ENCODE measurements at places on chromosomes 7 and 10.

DNA sequence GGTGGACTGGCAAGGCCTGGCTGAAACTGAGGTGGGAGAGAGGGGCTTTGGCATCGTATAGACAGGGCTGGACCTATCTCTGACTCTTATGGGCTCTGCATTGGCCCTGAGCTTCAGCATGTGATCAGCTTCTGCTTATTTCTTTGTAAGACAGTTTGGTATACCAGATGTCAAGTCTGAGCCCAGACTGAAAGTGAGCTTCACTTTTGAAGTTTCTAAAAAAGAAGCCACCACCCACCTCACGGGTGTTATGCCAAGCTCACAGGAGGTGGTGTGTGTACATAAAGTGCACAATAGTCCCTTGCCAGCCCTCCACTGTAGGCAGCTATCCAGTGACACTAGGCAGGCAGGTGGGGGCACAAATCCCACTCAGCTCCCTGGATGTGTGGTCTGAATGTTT is 68.7 kb upstream of the SEPHS1 start:
- no peak for DNase-seq

DNA sequence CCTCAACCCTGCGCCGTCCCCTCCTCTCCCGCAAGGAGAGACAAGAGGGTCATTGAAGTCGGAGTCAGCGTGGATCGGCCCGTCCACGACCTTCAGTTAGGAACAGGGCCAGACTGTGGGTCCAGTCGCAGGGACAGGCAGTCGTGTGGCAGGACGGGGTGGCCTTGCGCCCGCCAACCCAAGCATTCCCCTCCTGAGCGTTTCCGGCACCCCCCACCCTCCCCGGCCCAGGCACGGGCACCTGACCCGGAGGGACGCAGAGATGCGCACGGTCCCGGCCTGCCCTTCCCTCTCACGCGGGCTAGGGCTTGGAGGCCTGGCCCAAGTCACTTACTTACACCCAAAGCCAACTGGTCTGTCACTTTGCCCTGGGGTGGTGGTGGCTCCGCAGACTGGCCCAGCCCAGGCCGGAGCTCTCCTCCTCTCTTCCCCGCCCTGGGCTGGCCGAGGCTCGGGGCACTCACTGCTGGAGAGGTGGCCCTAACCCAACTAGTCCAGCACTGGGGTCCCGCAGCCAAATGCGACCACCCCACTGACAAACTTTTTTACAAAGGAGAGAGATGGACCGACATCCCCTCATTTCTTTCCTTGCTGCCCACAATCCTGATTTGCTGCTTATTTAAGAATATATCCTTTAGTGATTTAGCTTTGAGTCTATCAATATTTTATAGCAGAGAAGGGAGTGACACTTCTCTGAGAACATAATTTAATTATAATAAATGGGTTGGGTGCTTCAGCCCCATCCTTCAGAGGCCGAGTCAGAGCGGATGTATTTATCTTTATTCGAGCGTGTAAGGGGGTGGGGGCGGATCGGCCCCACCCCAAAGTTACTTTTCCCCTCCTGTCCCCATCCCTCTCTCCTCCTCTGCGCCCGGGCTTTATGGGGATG is 1.2 kb upstream of the UNCX start:
- DNase-seq = no peak

DNA sequence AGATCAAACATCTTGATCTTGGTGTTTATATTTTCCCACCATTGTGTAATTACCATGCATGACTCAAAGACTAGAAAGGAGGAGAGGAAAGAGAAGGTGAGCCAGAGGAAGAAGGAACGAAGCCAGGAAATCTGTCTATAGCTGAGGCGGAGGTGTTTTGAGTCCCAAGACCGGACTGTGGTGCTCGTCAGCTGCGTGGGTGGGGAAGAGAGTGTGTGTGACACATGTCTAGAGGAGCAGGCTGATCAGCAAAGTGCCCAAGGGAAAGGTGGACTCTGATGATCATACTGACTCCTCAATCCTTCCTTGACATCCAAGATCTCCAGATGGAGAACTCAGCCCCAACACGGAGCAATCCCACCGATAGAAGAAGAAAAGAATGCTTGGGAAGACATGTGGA is 189.5 kb upstream of the MINDY3 start:
- no peak for DNase-seq

GRCh38 chr7:51011710-51012350 is 229.1 kb upstream of the GRB10 start:
- no peak for DNase-seq

All from A549 (cell line).